ENCODE measurements at places on chromosomes 7 and 10. TPM values are rescaled to one million over a fixed set of nuclear protein-coding genes. Genes with fewer than 3 reads are reported as not detected.

SLC13A1 gene
- not detected for total RNA-seq

EPHA1 gene
- total RNA-seq = 87.5 TPM

PKD2L1 gene
- not detected for total RNA-seq

CPA1 gene
- not detected for total RNA-seq

FAM237B gene
- not detected for total RNA-seq

HILPDA gene
- 25.7 TPM for total RNA-seq

SPDYE11 gene
- total RNA-seq = not detected

SORCS1 gene
- not detected for total RNA-seq

UFSP1 gene
- total RNA-seq = 3.5 TPM

CALD1 gene
- total RNA-seq = 94.7 TPM

AKR1E2 gene
- 1.4 TPM for total RNA-seq

CRYGN gene
- total RNA-seq = not detected

TRIM50 gene
- not detected for total RNA-seq

FGFBP3 gene
- total RNA-seq = 0.42 TPM

PPP1R9A gene
- total RNA-seq = 0.42 TPM

SCIN gene
- 0.42 TPM for total RNA-seq

BAMBI gene
- total RNA-seq = 3.4 TPM

C10orf62 gene
- total RNA-seq = not detected

GPR85 gene
- 1.1 TPM for total RNA-seq

PANK1 gene
- total RNA-seq = 5.9 TPM

SDK1 gene
- 0.21 TPM for total RNA-seq

FBXL13 gene
- total RNA-seq = 0.21 TPM

CYP26C1 gene
- not detected for total RNA-seq

BMI1 gene
- 20.1 TPM for total RNA-seq

IGFBP3 gene
- 9.3 TPM for total RNA-seq

PLAC9 gene
- not detected for total RNA-seq

All from airway epithelial cell (primary cell).